NT2/D1 (cell line): ENCODE measurements at places on chromosomes 1 and 21.

DNA sequence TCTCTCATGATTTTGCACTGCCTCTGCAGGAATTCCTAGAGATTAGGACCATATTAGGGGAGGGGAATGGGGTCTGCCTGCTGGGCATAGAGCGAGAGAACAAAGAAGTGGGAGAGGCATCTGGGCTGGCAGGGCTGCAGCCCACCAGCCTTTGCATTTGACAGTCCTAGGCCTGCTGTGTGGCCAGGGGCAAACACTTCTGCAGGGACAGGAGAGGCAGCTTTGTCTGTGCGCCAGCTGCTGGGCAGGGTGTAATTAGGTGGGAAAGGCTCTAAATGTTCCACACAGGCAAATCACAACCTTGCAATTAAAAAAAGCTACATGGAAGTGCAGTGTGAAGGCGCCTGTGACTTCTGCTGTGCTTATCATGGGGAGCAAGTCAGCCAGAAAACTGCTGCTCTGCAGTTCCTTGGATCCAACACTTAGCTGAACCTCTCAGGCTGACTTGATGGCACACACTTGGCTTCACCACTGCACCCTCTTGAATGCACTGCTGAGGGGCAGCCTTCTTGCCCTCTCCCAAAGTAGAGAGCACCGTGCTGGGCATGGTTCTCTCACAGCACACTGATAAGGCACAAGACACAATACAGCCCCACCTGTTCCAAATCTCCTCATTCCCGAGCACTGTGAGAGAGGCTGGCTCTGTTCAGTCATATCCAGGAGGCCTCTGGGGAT lies 73.6 kb upstream of the TLR5 start:
- DNase-seq = no peak

DNA sequence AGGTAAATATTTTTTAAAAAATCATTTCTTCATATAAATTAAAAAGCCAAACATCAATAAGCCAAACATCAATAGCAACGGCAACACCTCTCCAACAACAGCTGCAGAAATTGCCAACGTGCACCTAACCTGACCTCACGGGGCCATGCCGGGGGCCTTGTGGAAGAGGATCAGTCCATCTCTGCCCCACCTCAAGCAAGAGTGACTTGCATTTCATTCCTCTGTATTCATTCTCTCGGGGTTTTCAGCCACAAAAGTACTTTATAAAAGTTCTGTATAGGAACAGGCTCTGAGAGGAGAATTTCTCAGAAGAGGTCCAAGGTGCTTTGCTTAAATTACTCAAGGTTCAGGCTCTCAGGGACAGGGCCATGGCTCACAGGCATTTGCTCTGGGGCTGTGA lies 100.9 kb downstream of the RUNX1 start:
- no peak for DNase-seq

DNA sequence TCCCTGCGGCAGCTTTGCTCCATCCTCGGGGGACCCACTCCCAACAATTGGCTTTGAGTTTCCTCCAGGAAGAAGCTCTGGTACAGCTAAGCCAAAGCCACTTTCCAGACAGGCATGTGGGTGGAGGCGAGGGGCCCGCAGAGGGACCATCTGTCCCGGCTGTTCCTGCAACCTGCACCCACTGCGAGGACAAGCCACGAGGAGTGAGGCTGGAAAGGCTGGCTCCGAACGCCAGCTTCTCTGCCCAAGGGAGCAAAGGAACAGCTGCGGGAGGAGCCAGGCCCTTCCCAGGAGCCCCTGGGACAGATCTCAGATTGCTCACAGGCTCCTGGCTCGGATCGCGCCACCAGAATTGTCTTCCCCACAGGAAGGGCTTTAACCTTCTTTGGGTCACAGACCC lies 28.3 kb upstream of the PEF1 start:
- DNase-seq = no peak

- DNase-seq = no peak
Observed at GRCh38 chr1:6513320-6513801, 21.9 kb upstream of the PLEKHG5 start.

GRCh38 chr1:186679924-186680244 lies 339 bp downstream of the PTGS2 start:
- no peak for DNase-seq

- DNase-seq = no peak
Observed at GRCh38 chr1:208850442-208850841, 606.3 kb upstream of the PLXNA2 start.

GRCh38 chr1:113940365-113941244 lies 11.5 kb downstream of the HIPK1 start:
- DNase-seq = no peak

GRCh38 chr21:26812173-26812572 lies 33.0 kb downstream of the ADAMTS1 start:
- DNase-seq = no peak

GRCh38 chr1:162013289-162013688 lies 10.4 kb downstream of the OLFML2B start:
- DNase-seq = no peak

GRCh38 chr1:247517795-247518612 lies 18.2 kb downstream of the OR2C3 start:
- DNase-seq = no peak
